ENCODE measurements at places on chromosomes 3 and 15.

- no peak for DNase-seq
Observed at GRCh38 chr3:192372616-192373015, 354.7 kb downstream of the FGF12 start.

- no peak for DNase-seq
Observed at GRCh38 chr3:12370758-12371157, 81.9 kb downstream of the PPARG start.

- no peak for DNase-seq
Observed at GRCh38 chr3:16515885-16516420, 2.5 kb upstream of the RFTN1 start.

DNA sequence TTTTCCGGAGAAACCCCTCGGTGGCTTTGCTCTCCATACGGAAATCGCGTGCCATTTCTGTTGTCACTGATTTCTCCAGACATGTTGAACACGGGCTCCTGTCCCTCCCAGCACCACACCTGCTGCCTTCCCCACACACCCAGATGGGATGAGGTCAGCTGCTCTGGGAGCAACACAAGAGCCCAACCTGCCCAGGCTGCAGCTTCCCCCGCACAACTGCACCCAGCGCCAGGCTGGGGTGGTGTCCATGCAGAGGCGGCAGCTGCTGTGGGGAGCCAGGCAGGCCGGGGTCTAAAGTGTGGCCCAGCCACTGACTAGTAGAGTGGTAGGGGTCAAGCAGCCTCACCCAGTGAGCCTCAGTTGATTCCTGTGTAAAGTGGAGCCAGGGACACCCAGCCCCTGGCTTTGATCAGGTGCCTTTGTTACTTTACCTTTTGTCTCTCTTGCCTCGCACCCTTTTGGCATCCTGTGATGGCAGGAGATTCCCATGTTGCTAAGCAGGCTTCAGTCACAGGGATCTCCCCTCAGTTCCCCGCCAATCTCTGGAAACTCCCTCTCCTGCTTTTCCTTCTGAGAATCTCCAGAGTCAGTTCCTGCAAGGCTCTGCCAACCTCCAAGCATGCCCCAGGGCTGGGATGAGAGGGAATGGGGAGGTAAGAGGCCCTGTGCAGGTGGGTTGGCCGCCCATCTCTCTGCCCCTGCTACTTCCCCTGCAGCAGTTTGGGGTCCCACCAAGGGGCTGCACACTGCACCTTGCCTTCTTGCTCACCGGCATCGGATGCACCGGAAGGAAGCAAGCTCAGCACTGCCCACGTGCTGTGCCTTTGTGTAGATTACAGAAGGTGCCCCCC is 91.8 kb upstream of the ALDH1A3 start:
- no peak for DNase-seq

DNA sequence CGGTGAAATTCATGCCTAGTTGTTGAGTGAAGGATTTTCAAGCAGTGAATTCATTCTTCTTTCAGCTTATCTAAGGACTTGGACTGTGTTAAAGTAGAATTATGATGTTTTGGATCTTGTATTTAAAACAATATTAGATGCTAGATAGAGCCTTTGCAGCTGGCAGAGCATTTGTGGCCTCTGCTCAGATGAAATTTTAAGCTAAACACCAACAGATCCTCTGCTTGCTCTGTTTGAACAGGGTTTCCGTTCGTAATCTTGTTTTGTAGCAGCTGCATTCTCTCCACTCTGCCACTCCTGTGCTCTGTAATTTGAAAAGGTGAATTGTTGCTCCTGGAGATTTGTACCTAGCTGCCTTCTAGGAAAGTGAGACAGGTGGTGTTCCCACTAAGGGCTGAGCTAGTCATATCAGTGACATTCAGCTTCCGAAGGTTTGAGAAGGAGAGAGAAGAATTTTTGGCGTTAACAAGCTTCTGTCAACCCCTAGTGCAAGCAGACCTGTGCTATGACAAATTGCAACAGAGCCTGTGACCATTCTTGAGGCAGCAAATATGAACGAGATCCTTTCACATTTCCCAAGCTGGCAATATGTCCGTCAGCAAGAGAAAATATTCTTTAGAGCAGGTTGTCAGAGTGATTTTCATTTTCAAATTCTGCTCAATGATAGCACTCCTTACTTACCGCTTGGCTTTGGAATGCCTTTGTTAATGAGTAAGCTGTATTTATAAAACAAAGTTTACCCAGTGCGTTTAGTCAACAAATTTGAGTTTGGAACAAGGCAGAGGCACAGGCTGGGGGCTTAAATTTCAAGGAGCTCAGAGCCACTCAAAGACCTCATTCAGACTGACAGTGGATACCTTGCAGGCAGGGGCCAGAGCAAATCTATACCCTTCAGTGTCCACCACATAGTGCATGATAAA is 5.3 kb downstream of the CHST2 start:
- no peak for DNase-seq

- no peak for DNase-seq
Observed at GRCh38 chr3:143849854-143850549, 1.7 kb upstream of the SLC9A9 start.

GRCh38 chr3:196843435-196844110 is 24.1 kb upstream of the SENP5 start:
- no peak for DNase-seq

DNA sequence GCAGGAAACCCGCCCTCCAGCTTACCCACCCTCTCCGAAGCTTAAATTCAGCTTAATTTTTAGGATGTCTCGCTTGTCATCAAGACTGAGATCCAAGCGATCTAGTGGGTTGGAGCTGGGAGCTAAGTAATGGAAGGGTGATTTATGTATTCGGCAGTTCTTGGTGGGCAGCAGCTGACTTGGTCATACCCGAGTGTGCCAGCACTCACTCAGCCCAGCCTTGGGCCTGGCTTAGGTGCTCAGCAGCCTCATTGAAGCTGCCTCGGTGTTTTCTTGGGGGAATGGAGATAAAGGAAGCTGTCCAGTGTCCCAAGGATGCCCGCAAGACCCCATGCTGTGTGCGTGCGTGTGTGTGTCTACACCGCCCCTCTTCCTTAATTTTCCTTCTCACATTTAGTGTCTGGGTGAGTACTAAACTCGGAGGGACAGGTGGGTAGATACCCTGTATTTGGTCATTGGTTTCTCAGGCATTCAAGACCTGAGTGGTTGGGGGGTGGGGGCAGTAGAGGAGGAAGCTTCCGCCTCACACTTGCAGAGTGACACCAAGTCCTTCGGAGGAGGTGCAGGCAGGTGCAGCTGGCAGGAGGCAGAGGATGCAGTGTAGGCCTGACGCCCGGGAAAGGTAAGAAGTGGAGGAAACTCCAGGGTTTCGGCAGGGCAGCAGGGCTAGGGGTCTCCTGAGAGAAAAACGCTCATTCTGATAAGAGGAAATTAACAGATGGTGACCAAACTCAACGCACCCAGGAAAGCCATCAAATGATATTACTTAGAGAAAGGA is 92.8 kb downstream of the PCSK6 start:
- DNase-seq = no peak

DNA sequence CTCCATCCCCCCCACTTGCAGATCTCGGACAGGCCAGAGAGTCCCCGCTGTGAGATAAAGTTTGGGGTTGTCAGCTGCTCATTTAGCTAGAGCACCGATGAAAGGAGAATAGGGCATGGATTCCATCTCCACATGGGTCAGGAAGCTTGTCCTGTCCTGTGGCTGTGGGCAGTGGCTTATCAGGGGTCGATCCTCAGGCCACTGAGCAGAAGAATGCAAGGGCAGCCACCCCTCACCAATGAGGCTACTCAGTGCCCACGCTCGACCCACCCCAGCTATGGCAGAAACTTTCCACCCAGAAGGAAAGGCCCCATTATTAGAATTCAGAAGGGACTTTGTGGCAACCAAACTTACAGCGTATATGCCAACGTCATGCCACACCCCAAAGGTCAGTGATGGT is 43.3 kb downstream of the CPN2 start:
- DNase-seq = no peak

Measured in right renal pelvis (tissue), 4 donors.